HAP-1 (cell line): ENCODE measurements at places on chromosomes 4 and X.
A peak's percentile ranks its signal among the peaks of the same experiment; 100 is the strongest.

GRCh38 chrX:155966876-155967275 is 30.6 kb upstream of the IL9R start:
- DNase-seq = peak; percentile 76

DNA sequence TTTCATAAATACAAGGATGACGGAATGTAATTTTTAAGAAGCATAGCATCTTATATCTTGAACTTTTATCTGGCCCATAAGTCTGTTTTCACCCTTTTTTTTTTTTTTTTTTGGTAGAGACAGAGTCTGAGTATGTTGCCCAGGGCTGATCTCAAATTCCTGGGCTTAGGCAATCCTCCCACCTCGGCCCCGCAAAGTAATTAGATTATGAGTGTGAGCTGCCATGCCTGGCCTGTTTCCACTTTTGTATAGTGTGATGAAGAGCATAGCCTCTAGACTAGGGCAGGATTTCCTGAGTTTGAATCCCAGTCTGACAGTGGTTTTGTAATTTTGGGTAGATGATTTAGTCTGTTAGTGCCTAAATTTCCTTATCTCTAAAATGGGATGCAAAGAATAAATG is 11.0 kb downstream of the STIM2 start:
- no peak for DNase-seq

DNA sequence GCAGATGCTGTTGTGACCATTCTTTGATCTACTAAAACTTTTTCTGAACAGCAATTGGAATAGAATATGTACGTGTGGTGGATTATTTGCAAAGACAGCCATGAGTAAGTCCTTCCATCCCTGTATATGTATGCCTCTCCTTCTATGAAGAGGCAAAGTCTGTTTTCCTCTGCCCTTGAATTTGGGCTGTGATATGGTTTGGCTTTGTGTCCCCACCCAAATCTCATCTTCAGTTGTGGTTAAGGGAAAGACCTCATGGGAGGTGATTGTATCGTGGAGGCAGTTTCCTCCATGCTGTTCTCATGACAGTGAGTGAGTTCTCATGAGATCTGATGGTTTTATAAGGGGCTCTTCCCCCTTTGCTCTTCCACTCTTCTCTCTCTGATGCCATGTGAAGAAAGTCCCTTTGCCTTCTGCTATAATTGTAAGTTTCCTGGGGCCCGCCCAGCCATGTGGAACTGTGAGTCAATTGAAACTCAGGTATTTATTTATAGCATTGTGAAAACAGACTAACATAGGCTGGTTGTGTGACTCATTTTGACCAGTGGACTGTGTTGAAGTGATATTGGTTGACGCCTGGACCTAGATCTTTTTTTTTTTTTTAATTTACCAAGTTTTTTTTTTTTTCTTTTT is 108.3 kb upstream of the CAMK2D start:
- no peak for DNase-seq

DNA sequence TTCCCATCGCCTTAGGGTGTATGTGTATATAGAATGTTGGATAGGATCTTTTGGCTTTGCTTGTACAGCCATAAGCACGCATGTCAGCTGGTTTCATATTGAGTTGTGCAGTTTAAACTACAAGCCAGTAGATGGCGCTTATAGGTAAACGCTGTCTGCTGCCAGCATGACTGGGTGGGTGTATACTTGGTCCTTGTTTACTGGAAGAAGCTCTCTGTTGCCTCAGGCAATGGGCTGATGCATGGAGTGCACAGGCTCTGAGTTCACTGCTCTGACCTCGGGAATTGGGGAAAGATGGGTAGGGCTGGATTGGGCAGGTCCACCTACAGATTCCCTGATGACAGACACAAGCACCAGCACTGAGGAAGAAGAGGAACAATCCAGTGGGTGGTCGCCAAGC is 831.5 kb downstream of the STIM2 start:
- DNase-seq = peak; percentile 48

DNA sequence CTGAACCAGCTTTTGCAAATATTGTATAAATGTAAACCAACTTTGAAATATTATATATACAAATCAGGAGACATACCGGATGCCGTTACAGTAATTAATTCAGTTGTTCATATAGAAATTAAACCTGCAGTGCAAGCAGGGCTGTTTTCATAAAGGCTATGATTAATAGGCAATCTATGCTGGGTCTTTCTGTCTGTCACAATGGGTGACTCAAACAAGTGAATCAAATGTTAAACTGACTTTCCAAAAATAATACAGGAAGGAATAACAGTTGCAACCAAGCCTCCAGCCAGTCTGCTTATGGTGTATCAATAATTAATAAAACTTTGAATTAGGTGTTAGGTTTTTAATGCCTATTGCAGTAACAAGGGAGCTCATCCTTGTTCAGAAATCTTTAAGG is 43.9 kb downstream of the GABRB1 start:
- DNase-seq = no peak

- no peak for DNase-seq
Observed at GRCh38 chr4:163385466-163385865, 41.8 kb downstream of the NPY5R start.

- DNase-seq = no peak
Observed at GRCh38 chrX:113743069-113743468, 840.8 kb upstream of the HTR2C start.

DNA sequence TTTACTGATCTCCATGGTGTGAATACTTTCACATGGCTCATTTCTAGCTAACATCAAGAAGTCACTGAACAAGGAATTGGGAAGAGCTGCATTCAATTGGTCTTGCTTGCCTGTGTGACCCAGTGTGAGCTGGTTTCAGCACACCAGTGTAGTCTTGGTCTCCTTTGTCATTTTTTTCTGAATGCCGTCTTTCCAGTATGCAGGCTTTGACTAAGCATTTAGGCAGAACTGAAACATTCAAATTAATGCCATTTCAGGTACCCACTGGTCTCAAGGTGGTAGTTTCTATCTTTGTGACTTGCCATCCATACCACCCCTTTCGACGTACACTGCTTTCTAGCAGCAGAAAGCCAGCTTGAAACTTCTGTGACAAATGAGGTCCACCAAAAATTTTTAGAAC is 550.5 kb upstream of the BOD1L1 start:
- DNase-seq = no peak

- no peak for DNase-seq
Observed at GRCh38 chr4:168449719-168450452, 30.4 kb downstream of the DDX60L start.

DNA sequence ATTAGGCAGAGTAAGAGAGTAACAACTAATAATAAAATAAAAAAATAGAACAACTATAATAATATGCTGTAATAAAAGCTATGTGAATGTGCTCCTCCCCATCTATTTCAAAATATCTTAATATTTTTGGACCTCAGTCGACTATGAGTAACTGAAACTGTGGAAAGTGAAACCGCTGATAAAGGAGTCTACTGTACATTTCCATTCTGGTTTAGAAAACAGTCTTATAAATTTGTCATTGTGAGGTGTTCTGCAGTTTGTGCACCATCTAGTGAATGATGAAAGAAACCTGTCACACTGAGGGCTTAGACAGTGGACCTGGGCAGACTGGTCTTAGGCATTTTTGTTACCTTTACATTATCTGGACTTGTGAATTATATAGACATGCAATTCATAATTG is 42.0 kb downstream of the TMEM150C start:
- DNase-seq = no peak

- DNase-seq = no peak
Observed at GRCh38 chr4:110504084-110504435, 28.1 kb downstream of the ENPEP start.

GRCh38 chr4:145501051-145501660 is 19.5 kb downstream of the SMAD1 start:
- DNase-seq = no peak

DNA sequence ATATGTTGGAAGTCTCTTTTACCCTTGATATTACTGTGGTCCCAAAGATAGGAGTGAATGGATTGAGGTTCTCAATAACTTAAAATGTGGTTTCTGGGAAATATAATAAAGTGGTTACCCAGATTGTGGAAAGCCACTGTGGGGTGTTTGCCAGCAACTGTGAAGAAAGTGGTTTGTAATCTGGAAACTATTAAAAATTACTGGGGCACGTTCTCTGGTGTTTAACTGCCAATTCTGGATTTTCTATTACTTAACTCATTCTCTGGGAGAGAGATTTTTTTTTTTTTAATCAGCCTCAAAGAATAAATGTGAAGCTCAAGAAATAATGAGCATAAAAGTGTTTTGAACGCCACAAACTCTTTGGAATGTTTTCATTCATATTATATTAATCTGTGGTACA is 4.9 kb upstream of the CXCL6 start:
- DNase-seq = no peak

DNA sequence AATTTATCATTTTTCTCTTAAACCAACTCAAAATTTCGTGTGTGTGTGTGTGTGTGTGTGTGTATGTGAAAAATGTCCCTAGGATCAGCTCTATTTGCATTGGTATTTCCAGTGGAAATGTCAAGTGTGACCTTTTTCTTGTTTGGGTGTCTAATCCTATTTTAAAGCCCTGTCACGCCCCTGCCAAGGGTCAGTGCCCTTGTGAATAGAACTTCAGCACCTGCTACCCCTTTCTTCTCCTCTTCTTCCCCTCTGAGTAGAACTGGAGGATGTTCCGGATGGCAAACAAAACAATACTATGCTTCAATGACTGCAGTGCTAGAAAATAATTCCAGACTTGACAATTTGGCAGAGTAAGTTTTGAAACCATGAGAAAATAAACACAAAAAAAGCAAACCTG is 67.3 kb downstream of the SPRY1 start:
- DNase-seq = peak; percentile 12

DNA sequence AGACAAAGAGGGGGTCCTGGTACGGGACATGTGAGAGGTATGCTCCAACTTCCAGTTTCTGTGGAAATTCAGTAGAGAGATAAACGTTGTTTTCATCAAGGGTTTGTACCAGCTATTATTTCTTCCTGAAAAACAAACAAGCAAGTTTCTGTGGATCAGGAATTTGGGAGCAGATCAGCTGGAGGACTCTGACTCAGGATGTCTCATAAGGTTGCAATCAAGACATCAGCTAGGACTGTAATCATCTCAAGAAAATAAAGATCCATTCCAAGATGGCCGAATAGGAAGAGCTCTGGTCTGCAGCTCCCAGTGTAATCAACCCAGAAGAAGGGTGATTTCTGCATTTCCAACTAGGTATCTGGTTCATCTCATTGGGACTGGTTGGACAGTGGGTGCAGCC is 23.5 kb upstream of the NFKB1 start:
- DNase-seq = no peak

- DNase-seq = no peak
Observed at GRCh38 chr4:45692131-45692735, 431.6 kb downstream of the GABRG1 start.

- no peak for DNase-seq
Observed at GRCh38 chrX:120301960-120302359, 9.3 kb downstream of the TMEM255A start.

GRCh38 chr4:113604955-113605354 is 156.6 kb downstream of the CAMK2D start:
- DNase-seq = no peak

GRCh38 chrX:2610246-2611170 is 80.6 kb upstream of the CD99 start:
- no peak for DNase-seq

DNA sequence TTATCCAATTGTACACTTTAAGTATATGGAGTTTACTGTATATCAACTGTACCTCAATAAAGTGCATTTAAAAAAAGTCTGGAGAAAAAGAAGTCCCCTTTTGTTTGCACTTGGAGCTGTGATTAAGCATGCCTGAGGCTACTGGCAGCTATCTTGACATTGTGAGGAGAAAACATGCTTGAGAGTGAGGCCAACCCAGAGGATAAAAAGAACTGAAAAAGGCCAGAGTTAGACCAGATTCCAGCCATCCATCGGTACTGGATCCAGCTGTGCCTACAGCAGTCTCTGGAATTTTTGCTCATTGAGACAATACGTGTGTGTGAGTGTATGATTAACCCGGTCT is 57.4 kb downstream of the LGI2 start:
- no peak for DNase-seq

DNA sequence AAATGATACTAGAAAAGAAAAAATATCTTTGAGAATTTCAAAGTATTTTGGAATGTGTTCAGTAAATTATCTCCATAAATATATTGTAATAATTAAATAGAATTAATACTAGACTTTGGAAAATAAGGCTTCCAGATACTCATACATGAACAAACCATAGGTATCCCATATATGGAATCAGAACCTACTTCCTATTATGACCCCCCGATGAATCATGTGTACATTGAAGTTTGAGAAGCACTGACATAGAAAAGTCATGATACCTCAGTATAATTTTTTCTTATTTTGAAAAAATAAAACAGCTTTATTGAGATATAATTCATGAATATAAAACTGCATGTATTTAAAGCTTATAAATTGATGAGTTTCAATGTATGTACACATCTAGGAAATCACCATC is 27.2 kb upstream of the SMARCA5 start:
- no peak for DNase-seq

DNA sequence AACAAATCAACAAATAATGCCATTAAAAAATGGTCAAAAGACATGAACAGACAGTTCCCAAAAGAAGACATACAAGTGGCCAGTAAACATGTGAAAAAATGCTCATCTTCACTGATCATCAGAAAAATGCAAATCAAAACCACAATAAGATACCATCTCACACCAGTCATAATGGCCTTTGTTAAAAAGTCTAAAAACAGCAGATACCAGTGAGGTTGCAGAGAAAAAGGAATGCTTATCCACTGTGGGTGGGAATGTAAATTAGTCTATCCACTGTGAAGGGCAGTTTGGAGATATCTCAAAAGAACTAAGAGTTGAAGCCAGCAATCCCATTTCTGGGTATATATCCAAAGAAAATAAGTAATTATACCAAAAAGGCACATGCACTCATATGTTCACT is 668.1 kb upstream of the CPEB2 start:
- no peak for DNase-seq

- no peak for DNase-seq
Observed at GRCh38 chrX:18616688-18617406, 55.1 kb downstream of the RS1 start.

GRCh38 chr4:48774760-48775710 is 5.0 kb downstream of the FRYL start:
- DNase-seq = no peak

GRCh38 chrX:68238568-68238967 is 194.7 kb downstream of the OPHN1 start:
- DNase-seq = peak; percentile 69

- no peak for DNase-seq
Observed at GRCh38 chrX:136209751-136210150, 41.4 kb downstream of the MAP7D3 start.

- no peak for DNase-seq
Observed at GRCh38 chr4:102429553-102429952, 71.6 kb upstream of the NFKB1 start.

DNA sequence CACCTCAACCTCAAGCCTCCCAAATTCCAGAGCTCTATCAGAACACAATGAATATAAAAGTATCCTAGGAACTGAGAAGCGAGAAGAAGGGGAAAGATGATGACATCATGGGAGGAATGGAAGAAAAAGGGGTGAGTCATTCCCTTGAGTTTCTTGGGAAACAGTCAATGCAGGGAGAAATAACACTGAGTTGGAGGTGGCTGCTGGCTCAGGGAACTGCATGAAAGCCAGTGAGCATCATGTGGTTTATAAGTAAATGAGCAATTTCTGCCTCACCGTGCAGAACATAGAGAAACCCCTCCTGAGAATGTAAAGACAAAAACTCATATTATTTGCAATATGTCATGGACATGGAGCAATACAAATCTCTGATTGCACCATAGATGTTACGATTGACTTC is 73.3 kb downstream of the SHOX start:
- DNase-seq = no peak

GRCh38 chr4:86685401-86685800 is 91.3 kb downstream of the PTPN13 start:
- DNase-seq = no peak
